ENCODE measurements at places on chromosomes 5 and 9.

DNA sequence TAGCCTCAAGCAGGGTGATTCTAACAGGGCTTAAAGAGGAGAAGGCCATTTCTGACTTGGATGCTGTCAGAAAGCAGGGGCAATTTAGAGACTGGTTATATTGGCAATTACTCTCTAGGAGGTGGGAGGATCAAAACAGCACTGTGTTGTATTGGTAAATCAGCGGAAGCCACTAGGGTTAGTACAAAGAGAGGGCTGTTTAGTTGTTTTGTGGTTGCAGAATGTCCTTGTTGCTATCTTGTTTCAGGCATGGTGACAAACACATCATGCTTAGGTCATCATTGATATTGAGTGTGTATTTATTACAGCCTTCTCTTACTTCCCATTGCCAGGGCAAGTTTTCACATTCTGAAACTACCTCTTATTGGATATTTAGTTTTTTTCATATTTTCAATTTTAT lies 165.3 kb downstream of the TAF11L14 start:
- DNase-seq = no peak

DNA sequence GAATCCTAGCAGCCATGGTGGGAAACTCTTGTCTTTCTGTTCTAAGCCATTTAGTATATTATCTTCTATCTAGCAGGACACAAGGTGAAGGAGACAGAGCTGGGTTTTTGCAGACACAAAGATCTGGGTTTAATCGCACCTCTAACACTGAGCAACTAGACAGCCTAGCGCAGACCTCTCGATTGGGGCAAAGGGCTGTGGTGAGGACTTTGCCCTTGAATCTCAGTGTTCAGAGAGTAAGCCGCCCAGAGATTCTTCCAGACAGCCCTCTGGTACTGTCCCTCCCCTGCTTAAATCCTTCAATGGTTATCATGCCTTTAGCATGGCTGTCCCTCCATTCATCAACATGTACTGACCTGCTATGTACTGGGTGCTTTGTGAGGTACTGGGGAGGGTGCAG lies 128.1 kb downstream of the CRB2 start:
- no peak for DNase-seq

GRCh38 chr9:127402401-127403090 lies 5.6 kb downstream of the SLC2A8 start:
- DNase-seq = no peak

GRCh38 chr5:96324708-96325107 lies 108.3 kb downstream of the PCSK1 start:
- no peak for DNase-seq

DNA sequence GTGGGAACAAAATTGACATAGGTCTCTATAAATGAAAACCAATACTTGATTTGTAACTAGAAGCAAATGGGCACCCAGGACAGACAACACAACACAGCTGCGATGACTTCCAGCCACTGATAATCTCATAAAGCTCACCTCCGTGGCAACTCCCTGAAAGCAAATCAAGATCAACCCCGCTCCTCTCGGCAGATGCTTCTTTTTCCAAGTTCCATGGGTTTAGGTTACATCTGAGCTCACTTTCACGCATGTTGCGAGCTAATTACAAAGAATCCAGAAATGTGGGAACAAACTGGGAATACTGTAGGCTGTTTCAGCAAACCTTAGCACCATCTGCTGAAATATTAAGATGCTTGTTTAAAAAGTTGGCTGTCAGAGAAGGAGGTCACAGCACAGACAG lies 153.9 kb downstream of the ELAVL2 start:
- no peak for DNase-seq

GRCh38 chr9:5481322-5482040 lies 28.9 kb upstream of the PDCD1LG2 start:
- DNase-seq = no peak

- DNase-seq = no peak
Observed at GRCh38 chr5:83034036-83034435, 43.2 kb downstream of the TMEM167A start.

DNA sequence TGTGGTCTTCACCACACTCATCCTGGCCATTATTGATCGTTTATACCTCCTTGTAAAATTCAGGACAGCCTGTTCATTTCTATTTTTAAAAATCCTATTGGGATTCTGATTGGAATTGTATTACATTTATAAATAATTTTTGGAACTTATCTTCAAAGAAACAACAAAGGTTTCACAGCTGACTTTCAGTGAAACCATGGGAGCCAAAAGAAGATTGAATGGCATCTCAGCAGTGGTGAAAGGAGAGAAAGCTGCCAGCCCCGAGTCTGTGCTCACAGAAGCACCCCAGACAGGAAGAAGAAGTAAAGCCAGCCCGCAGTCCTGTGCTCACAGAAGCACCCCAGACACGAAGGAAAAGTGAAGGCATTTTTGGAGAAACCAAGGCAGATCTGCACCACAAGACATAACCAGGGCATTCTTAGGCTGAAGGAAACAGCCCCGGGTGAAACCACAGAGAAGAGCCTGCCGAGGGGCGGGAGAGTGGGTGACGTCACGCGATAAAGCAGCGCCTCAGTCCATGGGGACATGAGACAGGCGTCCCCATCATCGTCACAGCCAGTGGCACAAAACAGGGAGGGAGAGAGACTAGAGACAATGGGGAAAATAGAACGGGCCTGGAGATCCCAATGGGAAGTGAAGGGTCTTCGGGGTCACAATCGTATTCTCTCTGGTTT lies 42.5 kb upstream of the SLC9A3 start:
- no peak for DNase-seq

DNA sequence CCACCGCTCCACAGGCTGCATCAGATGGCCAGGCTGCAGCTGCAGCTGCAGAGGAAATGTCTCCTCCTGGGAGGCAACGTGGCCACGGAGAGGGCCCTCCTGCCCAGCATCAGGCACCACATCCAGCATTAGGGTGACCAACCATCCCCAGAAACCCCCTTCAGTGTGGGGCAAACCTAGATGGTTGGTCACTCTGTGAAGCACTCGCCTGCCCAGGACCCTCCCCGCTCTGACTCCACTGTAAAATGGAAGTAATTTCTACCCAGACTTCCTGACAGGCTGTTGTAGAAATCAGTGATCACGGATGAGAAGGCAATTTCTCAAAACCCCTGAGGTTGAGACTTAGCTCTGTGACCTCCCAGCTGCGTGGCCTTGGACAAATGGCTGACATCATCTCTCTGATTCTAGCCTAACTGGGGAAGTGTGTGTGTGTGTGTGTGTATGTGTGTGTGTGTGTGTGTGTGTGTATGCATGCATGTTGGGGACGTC lies 31.6 kb downstream of the B4GALT1 start:
- DNase-seq = no peak

GRCh38 chr9:33065157-33066076 lies 11.1 kb downstream of the SMU1 start:
- DNase-seq = no peak

GRCh38 chr5:107425541-107426031 lies 245.2 kb downstream of the EFNA5 start:
- DNase-seq = no peak

DNA sequence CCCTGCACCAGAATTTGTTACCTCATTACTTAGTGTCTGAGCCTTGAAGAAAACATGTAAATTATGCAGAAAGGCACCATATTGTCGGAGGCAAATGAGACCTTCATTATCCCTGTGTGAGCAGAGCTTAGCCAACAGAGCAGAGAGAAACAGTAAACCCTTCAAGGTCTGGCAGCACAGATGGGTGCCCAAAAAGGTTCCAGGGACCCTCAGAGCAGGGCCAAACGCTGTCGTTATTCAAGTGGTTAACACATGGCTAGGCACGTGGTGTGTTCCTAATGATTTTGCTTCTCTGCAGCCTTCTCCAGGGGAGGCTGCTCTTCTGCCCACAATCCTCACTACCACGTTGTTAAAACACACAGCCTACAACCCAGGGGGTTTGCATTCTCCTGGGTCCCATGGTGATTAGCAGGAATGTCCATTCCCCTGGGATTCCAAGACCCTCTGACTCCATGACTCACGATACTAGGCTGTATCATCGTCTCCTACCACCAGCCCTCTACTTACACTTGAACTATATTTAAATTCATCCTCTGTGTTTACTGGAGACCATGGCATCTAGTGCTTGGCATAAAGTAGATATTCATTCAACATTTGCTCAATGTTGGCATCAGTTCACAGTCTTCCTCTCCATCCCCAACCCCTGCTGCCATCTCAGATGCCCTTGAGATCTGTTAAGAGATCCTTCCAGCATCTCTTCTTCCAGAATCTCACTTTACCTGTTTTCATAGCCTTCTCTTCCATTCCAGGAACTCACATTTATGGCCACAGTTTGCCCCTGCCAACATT lies 174.5 kb upstream of the RAD23B start:
- no peak for DNase-seq

DNA sequence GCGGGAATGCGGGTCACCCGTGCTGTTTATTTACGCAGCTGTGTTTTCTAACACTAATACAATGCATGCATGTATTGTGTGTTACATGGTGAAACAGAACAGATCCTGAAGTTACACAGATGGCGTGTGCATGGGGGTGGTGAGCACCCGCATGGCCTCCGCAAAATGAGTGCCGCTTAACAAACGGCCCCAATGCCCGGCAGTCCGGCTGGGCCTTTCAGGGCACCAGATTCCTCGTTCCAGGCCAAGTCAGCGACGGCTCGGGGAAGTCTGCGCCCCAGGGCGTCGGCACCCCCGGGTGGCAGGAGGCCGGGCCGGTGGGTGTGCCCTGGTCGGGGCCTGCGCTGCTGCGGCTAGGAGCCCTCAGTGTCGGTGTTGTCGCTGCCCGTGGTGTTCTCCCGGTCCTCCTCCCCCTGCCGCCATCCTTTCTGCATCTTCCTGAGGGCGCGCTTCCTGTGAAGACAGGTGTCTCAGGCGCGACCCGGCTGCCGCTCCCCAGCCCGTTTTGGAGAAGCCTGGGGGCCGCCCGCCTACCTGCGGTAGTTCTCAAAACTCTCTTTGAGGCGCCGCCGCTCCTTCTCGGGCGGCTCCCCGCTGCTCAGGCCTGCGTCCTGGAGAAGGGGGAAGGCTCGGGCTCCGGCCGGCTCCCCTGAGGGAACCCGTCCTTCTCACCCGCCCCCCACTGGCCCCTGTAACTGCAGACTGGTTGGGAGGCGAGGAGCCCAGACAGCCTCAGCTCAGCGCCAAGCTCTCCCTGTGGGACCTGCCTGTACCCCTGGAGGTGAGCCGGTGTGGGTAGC lies 605 bp upstream of the DNLZ start:
- no peak for DNase-seq

DNA sequence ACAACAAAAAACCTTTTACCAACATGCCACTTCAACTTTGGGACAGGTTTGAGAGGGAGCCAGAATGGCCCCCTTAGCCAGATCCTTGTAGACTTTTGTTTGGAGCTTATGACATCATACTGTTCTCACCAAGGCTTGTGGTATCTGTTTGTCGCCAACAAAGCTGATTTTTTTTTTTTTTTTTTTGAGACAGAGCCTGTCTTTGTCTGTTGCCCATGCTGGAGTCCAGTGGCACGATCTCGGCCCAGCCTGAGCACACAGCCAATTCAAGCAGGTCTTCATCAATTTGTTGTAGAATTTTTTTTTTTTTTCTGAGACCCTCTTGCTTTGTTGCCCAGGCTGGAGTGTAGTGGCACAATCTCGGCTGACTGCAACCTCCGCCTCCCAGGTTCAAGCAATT lies 26.4 kb upstream of the NTNG2 start:
- DNase-seq = no peak

- no peak for DNase-seq
Observed at GRCh38 chr5:1447671-1448361, 2.6 kb upstream of the SLC6A3 start.

Measured in stimulated activated CD8-positive, alpha-beta memory T cell treated with anti-CD3 and anti-CD28 coated beads, Interleukin-4, amount 100 ng/mL, for 4 hours (primary cell).